ENCODE measurements at places on chromosomes 2 and 18. TPM values are rescaled to one million over a fixed set of nuclear protein-coding genes. Genes with fewer than 3 reads are reported as not detected.

GRCh38 chr18:48017635-48018034, 87.2 kb upstream of the SMAD2 start:
- DNase-seq: no peak

KIF5C gene
- not detected for polyA plus RNA-seq

PPP1R1C gene
- polyA plus RNA-seq: not detected

- DNase-seq: peak; percentile 35
These were observed 59.0 kb downstream of the MOGAT1 start for GRCh38 chr2:222730366-222730999.

GAREM1 gene
- 0.03 TPM for polyA plus RNA-seq
